Activated naive CD8-positive, alpha-beta T cell treated with anti-CD3 and anti-CD28 coated beads, Interleukin-2, amount 50 U/mL, for 16 hours (primary cell): ENCODE measurements at places on chromosomes 16 and 17.

GRCh38 chr17:30091121-30091670 is 25.4 kb upstream of the NSRP1 start:
- DNase-seq, result no peak

- no peak for DNase-seq
These were observed 93.9 kb upstream of the CORO6 start for GRCh38 chr17:29716566-29716965.

DNA sequence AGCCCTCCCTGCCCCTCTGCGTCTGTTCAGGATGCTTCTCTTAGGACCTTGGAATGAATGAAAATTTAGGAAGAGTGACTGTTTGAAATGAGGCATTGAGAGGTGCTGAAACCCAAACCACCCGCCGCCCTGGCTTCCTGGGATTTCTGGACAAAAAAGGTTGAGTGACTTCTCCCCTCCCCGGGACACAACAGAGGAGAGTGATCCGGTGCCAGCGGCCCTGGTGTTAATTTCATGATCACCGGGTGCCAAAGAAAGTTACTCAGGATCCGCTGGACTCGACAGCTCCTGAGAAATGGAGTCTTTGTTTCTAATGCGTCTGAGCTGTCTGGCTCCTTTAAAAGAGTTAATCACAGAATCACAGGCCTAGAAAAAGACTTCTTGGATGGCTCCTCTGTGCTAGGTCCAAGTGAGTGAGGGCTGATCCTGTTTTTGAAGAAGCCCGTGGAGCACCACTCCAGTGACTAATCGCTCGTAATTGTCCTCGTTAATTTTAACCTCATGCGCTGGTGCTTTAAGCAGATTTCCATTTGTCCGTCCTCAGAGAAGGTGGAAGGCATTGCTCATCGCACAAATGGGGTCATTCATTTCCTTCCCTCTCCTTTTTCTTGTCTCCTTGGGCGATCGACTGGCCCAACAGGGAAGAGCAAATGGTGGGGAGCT is 144.4 kb upstream of the ZFHX3 start:
- no peak for DNase-seq

GRCh38 chr16:81686391-81687130 is 92.5 kb upstream of the PLCG2 start:
- DNase-seq, result no peak
